ENCODE measurements at places on chromosomes 1 and 21.

DNA sequence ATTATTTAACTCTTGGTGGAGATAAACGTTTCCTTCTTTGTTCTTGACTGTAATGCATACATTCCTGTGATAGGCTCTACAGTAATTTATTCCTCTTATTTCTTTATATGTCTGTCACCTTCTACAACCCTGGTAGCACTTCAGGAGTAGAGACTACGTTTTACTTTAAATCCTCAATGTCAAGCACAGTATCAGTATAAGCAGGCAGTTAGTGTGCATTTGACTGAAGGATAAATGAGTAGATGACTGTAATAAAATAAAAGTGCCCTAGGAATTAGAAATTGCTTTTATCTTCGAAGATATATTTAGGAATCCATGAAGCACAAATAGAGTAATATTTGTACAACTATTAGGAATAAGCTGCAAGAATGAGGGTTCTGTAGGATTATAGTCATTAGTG is 599.6 kb upstream of the PRMT6 start:
- no peak for DNase-seq

DNA sequence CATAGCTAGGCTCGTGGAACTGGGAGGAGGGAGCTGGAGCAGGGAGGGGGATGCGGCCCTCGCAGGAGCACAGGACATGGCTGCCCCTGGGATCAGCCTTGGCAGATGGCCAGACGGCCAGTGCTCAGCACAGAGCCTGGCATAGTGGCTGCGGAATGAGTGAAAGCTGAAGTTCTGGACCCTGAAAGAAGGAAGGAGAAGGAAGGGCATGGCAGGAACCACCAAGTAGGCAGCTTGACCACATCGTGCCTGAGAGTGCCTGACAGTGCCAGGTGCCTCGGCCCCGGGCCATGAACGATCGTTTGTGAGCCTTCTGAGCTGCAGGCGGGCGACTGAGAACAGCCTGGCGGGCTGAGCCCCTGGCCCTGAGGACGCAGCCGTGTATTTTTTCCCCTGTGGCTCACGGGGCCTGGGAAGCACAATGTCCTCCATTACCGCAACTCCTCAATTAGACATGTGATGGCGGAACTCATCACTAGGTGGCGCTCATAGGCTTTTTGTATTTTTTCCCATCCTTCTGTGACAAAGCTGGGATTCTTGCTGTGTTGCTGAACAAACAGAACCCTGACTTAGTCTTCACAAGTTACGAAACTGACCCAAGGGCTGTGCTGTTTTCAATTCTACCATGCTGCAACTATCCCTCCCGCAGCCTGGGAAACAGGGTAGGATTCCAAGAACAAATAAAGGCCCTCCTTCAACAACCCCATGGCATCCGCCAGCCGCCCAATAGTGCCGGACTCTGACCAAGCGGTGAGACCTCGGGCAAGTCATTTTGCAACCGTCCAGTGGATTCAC is 29.9 kb upstream of the TMEM61 start:
- peak; percentile 56 for DNase-seq

DNA sequence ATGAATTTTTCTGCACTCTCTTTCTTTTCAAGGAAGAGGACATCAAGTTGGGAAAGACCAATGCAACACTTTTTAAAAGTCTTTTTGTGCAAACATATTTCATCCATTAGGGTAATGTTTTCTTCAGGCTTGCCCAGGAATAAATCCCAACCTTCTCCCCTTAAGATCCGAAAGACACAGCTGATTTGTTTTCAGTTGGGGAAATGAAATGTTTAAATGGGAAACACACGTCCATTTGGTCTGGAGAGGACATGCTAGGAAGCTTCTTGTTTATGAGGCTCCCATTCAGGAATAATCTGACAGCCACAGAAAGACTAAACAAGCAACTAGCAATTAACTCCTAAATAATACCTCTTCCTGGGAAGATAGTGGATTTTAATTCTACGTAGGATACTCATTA is 91.9 kb downstream of the PRRX1 start:
- no peak for DNase-seq

GRCh38 chr1:227330279-227331076 is 12.2 kb upstream of the CDC42BPA start:
- DNase-seq: no peak

DNA sequence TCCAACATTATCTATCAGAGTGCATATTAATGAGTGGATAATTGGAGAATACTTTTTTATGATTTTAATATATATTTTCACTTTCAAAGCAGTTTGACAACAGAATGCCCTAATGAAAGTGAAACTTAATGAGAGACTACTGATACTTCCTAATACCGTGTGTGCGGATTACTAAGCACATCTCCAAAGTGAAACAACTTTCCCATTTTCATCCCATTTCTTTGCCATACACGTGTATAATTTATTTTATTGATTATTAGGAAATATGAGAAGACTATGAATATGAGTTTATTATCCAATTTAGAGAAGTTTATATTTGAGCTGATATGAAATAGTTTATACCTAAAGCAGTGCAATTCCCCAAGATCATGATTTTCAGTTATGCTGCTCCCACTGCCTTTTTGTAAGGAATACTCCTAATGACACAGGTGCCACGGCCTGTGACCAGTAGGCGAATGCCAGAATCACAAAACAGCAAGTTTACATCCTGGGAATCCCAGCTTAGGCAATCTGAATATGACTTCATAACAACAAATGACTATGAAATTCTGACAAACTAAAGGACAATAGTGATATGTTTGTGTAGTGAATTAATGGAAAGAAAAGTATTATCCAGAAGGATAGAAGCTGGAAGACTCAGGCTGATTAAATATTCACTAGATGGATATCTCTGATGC is 202.9 kb downstream of the NCAM2 start:
- DNase-seq: no peak

DNA sequence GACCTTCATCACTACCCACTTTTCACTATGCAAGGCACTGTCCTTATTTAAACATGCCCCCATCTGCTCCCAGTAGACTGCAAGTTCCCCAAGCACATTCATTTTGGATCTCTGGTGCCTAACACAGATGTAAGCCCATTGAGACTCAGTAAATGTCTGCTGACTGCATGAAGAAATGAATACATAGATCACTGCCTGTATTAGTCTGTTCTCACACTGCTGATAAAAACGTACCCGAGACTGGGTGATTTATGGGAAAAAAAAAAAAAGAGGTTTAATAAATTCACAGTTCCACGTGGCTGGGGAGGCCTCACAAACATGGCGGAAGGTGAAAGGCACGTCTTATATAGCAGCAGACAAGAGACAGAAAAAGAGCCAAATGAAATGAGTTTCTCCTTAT is 204.9 kb downstream of the ATG4C start:
- DNase-seq: no peak

- DNase-seq: no peak
These were observed 20.7 kb downstream of the UBE2G2 start for GRCh38 chr21:44780767-44781459.

DNA sequence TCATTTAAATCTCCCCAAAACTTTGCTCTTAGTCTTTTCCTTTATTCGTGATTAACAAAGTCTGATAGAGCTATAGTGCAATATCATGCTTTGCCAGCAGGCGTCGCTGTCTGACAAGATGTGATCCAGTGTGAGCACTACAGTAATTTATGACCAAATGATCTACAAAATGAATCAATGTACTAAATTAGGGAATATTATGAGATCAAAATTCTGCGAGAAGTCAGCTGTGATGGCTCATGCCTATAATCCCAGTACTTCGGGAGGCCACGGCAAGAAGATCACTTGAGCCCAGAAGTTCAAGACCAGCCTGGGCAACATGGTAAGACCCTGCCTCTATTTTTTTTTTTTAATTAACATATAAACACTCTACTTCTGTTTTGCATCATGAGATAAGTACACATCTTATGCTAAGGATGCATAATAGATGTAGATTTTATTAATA is 3.6 kb upstream of the SPSB1 start:
- DNase-seq: peak; percentile 43

DNA sequence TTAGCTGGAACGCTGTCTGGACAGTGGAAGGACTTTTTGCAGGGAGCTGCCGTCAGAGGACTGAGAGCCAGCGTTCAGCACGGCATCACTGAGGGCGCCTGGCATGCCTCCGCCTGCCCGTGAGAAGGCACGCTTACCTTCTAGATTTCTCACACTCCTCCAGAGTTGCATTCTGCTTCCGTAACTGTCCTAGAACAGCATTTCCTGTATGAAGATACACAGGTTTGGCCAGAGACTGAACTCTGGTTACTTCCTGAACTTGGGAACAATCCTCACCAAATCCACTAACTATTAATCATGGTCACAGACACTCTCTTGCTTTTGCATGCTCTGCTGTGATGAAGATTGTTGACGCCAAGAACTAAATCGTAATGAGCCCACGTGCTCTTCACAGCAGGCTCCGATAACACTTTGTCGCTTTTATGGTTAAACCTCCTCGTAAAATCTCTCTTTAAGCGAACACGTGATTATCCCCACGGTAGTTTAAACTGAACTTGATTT is 93.5 kb downstream of the KIF26B start:
- no peak for DNase-seq

- DNase-seq: no peak
These were observed 299.9 kb upstream of the PLD5 start for GRCh38 chr1:242824435-242824834.

GRCh38 chr1:67908250-67908936 is 75.1 kb upstream of the GNG12 start:
- no peak for DNase-seq

DNA sequence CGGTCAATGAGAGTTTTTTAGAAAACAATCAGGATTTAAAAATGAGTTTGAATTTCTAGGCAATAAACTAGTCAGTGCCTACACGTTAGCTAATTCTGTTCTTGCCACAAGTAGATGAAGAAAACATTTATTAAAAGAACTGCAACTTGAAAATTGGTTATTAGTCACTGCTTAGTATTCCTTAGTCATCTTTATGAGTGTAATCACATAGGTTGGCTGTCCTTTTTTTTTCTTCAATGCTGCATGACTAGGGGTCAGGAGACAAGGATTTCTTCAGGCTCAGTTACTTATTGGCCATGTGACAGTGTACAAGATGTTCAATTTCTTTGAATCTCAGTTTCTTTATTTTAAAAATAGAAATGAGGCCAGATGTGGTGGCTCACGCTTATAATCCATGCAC is 17.1 kb downstream of the SOAT1 start:
- DNase-seq: no peak

DNA sequence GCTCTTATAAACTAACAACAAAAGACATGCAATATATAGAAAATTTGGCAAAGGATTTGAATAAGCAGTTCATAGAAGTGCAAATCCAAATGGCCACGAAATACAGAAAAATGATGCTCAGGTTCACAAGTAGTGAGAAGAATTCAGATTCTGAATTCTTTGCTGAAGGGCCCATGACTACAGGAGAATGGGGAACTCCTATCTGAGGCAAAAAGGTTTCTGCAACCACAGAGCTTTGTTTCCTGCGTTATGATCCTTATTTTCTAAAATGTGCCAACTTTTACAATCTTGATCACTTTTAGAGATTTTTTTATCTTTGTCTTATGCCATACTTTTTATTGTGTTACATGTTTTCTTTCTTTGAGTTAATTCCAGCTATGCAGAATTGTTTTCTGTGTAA is 91.3 kb downstream of the ITSN1 start:
- no peak for DNase-seq

DNA sequence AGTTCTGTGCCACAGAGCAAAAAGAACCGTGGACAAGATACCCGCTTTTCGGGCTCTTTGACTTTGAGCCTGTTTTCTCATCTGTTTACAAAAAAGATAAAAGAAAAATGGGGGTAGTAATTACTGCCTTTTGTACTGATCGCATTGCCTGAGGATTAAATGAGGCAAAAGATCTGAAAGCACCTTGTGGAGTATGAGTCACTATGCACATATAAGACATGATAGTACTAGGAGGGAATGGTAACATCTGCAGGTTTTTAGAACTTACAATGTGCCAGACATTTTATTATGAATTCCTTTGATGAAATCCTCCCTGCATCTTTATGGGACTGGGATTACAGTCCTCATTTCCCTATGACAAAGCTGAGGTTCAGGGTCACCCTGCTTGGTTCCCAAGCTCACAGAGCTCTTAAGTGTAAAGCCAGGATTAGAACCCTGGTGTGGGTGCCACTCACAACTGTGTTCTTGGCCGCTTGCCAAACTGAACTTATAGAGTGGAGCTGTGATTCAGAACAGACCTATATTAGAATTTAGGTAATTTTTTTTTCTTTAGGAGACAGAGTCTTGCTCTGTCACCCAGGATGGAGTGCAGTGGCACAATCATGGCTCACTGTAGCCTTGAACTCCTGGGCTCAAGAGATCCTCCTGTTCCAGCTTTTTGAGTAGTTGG is 1.8 kb downstream of the DISC1 start:
- no peak for DNase-seq

DNA sequence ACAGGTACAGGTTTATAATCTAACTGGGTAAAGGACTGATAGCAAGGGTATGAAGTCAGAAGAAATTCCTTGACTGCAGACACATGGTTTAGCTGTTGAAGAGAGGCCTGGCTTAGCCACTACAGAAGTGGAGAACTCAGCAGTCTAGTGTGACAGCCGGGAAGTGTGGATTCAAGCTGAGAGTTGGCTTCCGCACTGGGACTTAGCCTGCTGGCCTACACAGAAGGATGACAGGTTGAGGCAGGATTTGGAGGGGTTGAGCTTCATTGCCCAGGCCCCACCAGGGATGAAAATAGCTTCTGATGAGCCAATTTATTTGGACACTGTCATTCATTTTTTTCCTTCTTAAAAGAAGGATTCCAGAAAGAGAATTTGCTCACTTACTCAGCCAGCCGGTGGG is 284.4 kb downstream of the PCP4 start:
- no peak for DNase-seq

GRCh38 chr21:31665397-31665796 is 5.9 kb downstream of the SOD1 start:
- DNase-seq: peak; percentile 26

- no peak for DNase-seq
These were observed 28.1 kb downstream of the RCOR3 start for GRCh38 chr1:211287218-211287617.

- no peak for DNase-seq
These were observed 122.0 kb downstream of the CLIC6 start for GRCh38 chr21:34790834-34791233.

GRCh38 chr1:219917851-219918466 is 10.4 kb downstream of the SLC30A10 start:
- no peak for DNase-seq

- DNase-seq: no peak
These were observed 29.9 kb downstream of the NAV1 start for GRCh38 chr1:201568859-201569294.

- no peak for DNase-seq
These were observed 36.5 kb downstream of the GPSM2 start for GRCh38 chr1:108913105-108913948.

DNA sequence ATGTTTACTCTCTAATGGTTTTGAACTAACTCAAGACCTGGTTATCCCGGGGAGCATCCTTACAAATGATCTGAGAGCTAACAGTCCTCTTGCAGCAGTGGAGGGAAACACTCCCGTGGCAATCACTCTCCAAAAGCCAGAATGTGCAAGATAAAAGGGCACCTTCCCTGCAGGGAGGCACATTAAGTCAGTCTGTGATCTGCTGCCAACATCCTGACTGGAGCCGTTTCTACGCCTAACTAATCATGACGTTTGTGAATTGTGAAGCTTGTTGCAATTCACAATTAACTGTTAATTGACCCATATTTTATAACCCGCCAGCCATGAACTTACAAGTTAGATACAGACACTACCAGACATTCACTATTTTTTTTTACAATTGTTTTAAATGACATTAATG is 52.1 kb upstream of the LGALS8 start:
- no peak for DNase-seq
